Osteoblast (primary cell): ENCODE measurements at places on chromosomes 12 and 14.
A peak's percentile ranks its signal among the peaks of the same experiment; 100 is the strongest.

DNA sequence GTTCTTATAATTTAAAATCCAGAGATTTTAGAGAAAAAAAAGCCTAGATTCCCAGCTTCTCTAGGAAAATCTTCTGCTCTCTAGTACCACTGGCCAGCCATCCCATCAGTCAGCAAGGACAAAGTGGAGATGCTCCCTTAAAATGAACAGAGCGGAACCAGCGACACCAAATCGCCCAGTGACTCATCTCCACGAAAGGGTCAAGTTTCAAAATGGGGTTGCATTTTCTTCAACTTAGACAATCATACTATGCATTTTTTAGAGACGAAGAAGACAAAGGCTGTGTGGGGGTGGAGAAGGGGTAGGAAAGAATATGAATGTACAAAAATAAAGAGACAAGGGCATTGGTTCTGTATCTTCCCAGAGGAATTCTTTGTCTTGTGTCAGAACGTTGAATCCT is 212.0 kb downstream of the SLC15A4 start:
- DNase-seq: no peak

DNA sequence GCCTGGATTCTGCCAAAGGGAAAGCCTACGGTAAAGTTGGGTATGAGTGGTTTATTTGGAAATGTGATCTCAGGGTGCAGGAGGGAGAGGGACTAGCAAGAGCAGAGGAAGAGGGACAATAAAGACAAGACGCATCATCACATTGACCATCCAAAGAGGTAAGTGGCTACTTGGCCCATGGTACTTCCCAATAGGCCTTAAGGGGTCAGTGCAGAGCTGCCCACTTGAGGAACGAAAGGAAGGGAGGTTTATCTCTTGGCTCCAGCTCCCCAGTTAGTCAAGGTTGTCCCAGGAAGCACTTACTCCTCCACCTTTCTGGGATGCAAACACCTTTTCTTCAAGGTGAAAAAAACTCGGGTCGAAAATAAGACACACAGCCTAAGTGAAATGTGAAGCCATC is 323.9 kb downstream of the TMEM132D start:
- DNase-seq: no peak

DNA sequence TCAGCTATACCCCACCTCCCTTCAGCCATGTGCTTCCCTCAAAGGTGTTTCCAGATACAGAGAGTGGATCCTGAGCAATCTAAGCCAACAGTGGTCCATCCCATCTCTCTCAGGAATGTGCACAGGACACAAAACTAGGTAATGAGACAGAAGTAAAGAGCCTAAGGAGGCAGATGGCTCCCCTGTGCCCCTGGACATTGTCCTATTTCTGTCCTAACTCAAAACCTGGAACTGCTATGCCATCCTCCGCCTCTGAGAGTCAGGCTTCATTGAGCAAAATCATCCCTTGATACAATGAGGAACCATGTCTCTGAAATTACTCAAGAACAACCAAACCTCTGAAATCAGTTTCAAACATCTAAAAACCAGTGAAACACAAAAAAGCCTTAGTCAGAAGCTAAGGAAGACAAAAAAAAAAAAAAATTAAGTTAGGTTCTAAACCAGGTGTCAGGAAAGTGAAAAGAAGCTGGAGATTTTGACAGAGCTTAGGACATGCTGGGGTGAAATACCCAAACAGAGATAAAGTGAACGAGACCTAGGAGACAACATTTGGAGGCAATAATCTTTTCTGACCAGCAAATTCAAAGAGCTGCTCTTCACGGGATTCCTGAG is 200.3 kb upstream of the PLEKHG7 start:
- DNase-seq: no peak

DNA sequence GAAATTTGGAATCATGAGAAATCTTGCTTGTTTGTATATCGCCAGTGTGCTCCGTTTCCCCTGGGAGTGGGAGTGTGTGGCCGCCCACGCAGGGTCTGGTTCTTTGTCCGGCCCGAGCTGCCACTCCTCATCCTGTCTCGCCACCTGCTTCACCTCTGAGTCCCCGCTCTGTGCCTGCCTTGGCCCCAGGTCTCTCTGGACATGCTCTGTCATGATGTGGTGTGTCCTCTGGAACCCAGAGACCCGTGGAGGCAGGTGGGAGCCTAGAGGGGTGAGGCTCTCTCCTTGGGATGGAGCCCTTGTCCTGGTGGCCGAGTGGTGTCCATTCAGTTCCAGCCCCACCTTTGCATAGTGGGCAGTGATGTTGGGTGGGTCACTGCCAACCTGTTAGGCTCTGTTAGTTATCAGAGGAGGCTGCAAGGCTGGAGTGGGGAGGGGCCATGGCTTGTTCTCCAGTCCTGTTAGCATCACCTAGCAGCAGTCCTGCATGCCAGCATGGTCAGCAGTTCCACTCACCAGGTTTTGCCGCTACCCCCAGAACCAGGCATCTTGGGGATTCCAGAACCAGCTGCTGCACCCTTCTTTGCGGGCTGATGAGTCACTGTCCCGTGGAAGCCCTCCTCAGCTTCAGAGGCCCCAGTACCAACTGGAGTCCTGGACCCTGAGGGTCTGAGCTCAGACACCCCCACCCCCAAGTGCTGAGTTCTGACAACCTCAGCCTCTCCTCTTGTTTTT is 76.5 kb downstream of the EP400 start:
- DNase-seq: no peak

- no peak for DNase-seq
Observed at GRCh38 chr12:700016-700415, 36.8 kb upstream of the NINJ2 start.

DNA sequence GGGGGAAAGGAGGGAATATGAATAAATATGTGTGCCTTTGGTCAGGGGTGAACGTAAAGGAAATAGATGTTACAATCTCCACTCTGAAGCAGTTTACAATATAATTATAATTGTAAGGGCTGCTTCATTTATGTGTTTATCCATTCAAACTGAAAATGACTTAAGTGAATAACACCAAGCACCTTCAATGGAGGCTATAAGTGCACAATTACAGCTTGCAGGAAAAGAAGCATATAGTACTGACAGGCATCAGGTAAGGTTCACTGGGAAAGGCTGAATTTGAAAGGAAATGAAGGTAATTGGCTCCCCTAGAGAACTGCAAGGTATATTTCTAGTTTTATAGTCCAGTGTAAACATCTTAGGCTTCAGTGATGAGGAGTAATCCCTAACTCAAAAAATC is 192.7 kb downstream of the STXBP6 start:
- no peak for DNase-seq

DNA sequence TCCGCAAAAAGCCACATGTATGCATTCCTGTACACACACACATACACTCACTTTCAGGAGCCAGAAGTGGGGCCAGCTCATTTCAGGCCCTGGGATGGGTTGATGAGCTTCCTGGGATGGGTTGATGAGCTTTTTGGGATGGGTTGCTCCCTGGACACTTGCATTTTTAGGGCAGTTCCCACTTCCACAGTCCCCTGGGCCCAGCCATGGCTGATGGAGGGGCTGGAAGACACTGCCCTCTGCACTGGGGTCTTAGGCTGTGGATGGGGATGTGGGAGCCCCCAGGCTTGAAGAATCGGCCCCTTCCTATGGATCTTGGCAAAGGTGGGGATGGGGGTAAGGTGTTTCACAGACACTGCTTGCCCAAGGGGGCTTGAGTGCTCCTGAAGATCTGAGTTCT is 12.7 kb downstream of the ACVRL1 start:
- no peak for DNase-seq

DNA sequence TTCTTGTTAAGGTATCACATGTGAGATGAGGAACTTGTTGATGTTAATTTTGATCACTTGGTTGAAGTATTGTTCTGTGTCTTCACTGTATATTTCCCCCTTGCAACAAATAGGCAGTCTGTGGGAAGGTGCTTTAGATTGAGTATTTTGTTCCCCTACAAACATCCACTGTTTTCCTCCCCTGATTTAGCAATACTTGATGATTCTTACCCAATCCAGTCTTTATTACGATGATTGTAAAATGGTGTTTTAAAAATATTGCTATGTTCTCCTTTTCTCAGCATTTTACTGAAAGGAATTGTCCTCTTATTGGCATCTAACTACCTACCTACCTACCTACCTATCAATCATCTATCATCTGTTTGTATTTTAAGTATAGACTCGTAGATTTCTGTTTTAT is 66.3 kb downstream of the ETNK1 start:
- no peak for DNase-seq

- peak; percentile 71 for DNase-seq
Observed at GRCh38 chr14:104871656-104872468, 6.8 kb downstream of the CEP170B start.

DNA sequence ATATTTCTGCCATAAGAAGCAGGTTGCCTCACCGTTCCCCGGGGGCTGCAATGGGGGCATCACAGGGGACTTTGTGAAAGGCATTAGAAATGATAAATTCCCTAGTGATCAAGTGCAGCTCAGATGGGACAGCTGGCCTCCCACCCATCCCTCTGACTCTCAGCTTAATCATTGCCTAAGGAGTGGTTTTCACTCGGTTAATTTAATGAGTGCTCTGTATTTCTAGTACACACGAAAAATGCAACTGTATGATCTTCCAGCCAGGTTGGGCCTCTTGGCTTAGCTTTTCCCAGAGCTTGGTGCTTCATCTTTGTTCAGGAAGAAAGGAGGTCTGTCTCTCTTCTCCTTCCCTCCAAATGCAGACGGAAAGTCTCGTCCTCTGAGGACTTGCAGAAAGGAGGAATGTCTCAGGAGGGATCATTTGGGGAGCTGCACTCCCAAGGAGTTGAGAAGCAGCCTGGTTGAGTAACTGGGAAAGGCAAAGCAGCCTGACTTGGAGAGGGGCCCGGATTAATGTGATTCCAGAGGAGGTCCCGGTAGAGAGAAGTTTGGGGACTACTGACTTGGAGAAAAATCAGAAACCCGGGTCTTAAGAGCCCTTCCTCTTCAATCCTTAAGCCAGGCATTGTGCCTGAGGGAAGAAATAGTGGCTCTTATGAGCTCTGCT is 7.2 kb downstream of the CD9 start:
- DNase-seq: peak; percentile 86

GRCh38 chr14:56088941-56089340 is 29.3 kb upstream of the PELI2 start:
- DNase-seq: no peak

GRCh38 chr12:8018666-8019581 is 13.6 kb upstream of the FOXJ2 start:
- peak; percentile 85 for DNase-seq

DNA sequence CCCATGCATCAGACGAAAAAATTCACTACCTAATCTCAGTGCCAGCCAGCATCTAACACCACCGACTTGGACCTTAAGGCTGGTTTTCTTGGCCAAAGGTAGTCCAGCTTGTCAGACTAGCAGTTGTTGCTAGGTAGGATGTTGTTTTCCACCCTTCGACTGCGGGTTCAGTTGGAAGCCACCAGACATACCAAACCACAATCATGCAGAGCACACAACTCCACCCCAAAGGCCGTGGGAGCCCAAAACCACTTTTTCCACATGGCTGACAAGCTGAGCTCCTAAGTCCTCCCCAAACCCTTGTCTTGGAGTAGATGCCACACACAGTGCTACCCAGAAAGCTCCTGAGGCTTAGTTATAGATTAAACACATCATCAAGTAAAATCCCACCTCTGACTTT is 46.8 kb downstream of the LRIG3 start:
- no peak for DNase-seq

GRCh38 chr14:53538316-53538881 is 385.3 kb upstream of the DDHD1 start:
- DNase-seq: no peak

GRCh38 chr12:80622271-80622670 is 85.2 kb upstream of the MYF6 start:
- no peak for DNase-seq

DNA sequence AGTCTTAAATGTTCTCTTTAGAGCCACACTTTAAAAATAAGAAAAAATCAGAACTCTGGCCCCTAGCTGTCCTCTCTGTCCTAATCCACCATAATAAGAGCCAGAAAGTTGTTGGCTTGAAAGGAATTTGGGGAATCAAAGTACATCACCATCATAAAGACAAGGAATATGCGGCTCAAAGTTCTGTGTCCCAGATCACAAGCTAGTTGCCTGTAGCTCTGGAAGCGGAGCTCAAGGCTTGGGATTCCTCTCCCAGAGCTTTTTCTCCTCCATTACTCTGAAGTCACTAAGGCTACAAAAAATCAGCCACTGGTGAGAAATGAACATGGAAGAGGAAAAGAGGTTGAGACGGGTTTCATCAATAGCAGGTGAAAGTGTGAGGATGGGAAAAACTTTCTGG is 6.4 kb downstream of the DPF3 start:
- DNase-seq: no peak

- peak; percentile 96 for DNase-seq
Observed at GRCh38 chr14:22886500-22887259, 3.7 kb downstream of the REM2 start.

- DNase-seq: peak; percentile 94
Observed at GRCh38 chr12:124236625-124237031, 58.3 kb upstream of the RFLNA start.

- peak; percentile 57 for DNase-seq
Observed at GRCh38 chr14:104292084-104292970, 153.9 kb downstream of the KIF26A start.

- DNase-seq: no peak
Observed at GRCh38 chr12:119512772-119513497, 80.6 kb upstream of the TMEM233 start.

DNA sequence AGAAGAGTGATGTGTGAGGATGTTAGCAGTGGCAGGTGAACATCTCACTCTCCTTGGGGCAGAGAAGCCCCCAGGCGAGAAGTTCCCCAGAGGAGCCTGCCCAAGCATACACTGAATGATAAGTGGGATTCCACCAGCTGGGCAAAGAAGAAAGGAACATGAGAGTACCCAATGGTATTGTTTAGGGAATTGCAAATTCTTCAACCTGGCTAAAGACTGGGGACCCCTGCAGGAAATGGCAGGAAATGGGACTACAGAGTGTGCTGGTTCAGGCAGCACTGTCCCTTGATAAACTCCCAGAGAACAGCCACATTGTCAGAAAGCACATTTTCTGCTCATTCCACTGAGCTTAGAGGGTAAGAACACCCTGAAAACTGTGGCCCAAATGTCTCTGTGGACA is 121.3 kb downstream of the RPS29 start:
- no peak for DNase-seq

DNA sequence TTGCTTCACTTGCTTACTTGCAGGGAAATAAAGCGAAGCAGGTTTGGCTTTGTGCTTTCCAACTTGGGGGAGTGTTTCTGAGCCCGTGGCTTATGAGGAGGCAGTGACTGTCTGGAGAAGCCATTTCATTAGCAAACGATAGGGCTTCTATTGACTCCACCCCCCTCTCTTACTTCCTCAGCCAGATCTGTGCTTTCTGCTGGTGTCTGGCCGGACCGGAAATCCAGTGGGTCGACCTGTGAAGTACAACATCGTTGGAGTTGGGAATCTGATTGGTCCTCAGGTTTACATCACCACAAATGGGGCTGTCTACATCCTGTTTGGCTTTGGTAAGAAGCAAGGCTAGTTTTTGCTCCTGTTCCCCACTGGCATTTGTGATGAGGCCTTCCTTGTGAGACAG is 22.3 kb downstream of the FAM234B start:
- no peak for DNase-seq

- peak; percentile 61 for DNase-seq
Observed at GRCh38 chr12:122024132-122024785, 2.6 kb downstream of the BCL7A start.

DNA sequence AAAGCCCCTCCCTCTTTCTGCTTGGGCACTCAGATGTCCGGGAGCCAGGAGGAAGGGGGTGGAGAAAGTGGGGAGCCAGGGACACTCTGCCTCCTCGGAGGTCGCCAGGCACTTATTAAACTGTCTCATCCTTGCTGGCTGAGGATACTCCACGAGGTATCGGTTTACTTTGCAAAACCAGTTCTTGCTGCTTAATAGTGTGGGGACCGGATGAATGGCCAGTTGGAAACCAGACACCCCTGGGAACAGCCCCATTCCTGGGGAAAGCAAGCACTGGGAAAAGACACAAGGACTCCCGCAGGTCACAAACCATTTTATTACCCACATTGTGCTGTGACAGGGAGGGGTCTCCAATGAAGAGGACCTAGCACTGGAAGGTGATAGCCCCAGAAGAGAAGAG is 34.2 kb downstream of the CCDC88C start:
- no peak for DNase-seq
